ENCODE measurements at places on chromosomes 13 and 19.

DNA sequence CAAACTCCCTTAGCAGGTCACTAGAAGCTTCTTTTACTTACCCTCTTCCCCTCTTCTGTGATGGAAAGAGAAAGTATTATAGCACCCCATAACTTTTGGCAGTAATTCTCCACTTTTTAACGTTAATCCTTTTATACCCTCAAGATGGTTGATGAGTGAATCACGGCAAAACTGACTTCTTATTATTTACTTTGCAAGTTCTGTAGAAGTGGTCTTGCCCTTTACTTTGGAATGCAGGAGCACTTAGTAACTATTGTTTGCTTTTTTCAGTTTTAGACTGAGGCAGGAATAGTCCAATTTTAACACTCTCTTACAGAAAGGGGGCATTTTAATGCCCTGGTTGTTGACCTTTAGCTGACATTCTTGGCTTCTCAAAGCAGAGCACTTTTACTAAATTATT, 260.1 kb downstream of the LMO7 start:
- DNase-seq: no peak

GRCh38 chr13:44273991-44274770, 99.4 kb upstream of the SERP2 start:
- DNase-seq: no peak

GRCh38 chr19:6055013-6055795, 55.1 kb downstream of the RFX2 start:
- peak; percentile 1 for DNase-seq

GRCh38 chr19:5263615-5264014, 77.0 kb downstream of the PTPRS start:
- no peak for DNase-seq

- no peak for DNase-seq
Observed at GRCh38 chr19:3403489-3404323, 37.3 kb downstream of the NFIC start.

DNA sequence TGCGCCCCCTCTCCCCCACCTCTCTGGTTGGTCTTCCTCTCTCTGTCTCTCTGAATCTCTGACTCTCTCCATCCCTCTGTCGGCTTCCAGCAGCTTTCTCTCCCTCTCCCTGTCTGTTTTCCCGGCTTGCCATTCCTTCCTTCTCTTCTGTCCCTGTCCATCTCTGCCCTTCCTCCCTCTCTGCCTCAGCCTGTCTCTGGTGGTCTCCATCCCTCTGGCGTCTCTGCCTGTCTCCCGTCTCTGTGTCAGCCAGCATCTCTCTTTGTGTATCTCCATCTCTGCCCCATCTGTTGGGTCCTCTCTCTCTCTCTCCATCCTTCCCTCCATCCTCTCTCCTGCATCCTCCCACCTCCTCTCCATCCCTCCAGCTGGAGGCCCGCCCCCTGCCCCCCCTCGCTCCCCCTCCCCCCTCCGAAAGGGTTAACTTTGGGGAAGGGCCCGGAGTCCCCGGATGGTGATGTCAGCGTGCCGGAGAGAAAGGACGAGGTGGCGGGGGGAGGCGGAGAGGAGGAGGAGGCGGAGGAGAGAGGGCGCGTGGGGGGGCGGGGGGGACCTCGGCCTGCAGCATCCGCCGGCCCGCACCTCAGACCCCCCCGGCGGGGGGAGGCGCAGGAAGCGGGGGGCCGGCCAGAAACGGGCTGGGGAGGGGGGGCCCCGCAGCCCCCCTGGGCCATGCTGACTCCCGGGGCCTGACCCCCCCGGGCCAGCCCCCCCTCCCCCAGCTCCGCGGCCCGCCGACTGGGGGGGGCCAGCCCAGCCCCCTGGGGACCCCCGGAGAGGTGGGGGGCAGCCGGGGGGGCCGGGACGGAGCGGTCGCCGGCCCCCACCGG, at the start of gene BRSK1:
Gene BRSK1 (plus strand): TSS at position 450 of the 830 bp plus-strand sequence. CDS start 446 bp downstream, outside the sequence.
- DNase-seq: peak; percentile 63

GRCh38 chr19:46404753-46405468, 8.5 kb downstream of the CCDC8 start:
- no peak for DNase-seq

GRCh38 chr13:33543631-33544265, 258.2 kb upstream of the STARD13 start:
- no peak for DNase-seq

- no peak for DNase-seq
Observed at GRCh38 chr13:106918557-106918860, 350.6 kb upstream of the ARGLU1 start.

DNA sequence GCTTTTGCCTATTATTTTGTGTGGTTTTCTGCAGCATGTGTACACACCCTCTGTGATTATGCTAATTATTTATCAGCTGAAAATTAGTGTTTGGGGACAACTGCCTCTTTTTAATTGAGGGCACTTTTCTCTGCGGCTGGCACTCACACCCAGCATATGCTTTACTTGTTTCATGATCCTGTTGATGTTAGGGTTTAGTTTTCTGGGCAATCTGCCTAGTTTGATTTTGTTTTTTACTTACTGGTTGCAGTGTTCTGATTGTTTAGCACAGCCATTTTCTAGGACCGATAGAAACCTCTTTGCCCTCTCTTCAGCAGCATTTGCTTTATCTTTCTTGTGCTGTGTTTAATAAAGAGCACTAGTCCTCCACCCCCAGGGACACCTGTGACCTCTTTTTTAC, 161.6 kb downstream of the PAN3 start:
- DNase-seq: no peak

DNA sequence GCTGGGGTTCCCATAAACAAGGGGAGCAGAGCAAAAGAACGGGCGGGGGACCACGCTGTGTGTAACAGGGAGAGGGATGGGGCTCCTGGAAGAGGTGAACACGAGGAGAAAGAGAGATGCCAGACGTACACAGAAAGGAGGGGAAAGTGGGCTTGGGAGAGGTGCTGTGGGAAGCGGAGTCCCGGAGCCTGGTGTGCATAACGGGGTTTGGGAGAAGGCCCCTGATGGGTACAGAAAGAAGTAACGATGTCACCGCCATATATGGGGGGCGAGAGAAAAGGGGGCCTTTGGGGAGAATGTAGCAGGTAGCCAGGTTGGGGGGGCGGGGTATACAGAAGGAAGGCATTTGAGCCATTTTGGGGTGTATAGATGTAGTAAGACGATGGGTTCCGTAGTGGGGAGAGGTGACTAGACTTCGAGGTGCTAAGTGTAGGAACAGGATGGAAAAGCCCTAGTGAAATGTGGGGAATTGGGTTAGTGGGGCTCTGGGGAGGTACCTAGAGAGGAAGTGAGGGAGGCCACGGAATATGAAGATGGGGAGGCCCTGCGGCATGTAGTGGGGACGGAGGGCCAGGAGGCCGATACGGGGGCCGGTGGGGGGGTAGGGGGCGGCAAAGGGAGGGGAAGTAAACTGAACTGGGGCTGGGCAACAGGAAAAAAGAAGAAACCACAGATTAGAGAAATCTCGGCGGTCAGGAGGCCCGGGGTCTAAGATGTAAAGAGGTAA, 787 bp downstream of the ZNF580 start:
- DNase-seq: no peak

GRCh38 chr19:30423481-30423880, 51.3 kb downstream of the ZNF536 start:
- DNase-seq: no peak

DNA sequence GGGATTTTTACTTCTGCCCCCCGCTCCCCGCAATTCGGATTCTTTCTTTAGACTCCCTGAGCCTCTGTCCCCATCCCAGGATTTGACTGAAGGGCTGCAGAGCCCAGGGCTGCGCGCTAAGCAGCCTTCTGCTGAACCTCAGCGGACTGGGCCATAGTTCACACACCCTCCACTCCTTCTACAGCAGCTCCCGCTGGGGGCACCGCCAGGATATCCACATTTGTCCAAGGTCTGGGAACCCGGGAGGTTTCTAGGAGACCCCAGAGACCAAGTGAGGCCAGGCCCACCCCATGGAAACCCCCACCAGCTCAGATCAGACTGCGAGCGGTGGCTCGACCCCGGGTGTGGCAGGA, 463.3 kb downstream of the ITGBL1 start:
- DNase-seq: no peak

DNA sequence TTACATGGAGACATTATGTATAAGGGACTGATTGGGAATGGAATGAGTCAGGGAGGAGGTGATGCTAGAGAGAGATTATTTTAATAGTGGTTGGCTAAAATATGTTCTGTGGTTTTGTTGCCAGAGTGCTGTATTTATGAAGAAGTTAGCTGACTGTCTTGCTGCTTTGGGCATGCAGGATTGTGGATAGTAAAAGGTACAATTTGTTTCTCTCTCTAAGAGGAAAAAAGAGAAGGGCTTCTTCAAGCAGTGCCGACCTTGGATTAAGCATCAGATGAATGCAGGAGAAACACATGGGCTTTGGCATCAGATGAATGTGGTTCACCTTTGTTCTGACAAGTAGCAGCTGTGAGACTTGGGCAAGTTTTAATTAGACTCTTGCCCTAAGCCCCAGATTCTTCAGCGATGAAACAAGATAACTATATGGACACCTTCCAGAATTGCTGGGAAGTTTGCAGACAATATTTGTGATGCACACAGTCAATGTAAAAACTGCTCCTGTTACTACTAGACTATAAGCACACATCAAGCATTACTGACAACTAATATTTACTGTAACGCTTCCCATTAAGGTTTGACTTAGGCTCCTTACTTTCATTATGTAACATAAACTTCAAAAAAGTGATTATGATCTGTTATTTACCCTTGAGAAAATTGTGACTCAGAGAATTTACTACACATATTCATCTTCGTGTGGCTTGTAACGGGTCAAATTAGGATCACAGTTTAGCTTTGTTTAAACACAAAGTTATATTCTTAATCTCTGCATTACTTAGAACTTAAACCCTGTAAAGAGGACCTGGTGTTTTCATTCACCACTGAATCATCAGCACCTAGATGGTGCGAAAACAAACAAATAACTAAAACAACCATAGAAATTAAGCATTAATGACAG, 824.0 kb downstream of the PCDH9 start:
- no peak for DNase-seq

DNA sequence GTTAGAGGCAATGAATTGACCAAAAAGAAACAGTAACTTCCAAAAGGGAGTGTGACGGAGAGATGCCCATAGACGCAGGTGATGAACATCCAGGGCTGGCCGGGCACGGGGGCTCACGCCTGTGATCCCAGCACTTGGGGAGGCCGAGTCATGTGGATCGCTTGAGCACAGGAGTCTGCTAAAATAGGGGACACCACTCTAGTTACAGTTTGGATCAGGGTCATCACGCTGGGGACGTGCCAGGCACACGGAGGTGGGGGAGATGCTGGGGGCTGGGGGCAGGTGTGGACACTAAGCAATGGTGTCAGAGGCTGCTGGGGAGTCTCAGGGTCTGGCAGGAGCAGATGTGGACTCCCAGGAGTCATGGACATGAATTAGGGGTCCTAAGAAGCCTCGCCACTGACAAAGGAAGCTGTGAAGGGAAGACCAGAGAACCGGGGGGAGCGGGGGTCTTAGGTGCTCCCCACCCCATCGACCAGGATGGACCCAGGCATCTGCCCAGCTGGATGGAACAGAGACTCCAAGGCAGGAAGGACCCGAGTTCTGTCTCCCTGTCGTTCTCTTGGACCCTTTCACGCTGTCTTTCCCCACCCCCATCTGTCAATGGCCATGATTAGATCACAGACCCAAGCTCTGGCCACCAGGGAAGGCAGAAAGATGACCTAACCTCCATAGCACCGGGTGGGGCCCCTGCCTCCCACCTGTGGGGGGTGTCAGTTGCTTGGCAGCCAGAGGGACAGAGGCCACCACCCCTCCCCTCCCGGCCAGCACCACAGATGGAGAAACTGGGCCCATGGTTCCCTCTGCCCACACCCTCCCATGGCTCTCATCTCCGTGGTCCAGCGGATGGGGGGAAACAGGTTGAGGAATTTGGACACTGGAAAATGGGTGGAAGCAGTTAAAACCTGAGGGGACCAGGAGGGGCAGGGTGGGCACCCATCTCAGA, 19.6 kb downstream of the CCDC8 start:
- DNase-seq: no peak

- DNase-seq: no peak
Observed at GRCh38 chr13:110224519-110224918, 82.4 kb downstream of the COL4A1 start.

GRCh38 chr19:18723871-18724377, 40.4 kb downstream of the CRTC1 start:
- no peak for DNase-seq

DNA sequence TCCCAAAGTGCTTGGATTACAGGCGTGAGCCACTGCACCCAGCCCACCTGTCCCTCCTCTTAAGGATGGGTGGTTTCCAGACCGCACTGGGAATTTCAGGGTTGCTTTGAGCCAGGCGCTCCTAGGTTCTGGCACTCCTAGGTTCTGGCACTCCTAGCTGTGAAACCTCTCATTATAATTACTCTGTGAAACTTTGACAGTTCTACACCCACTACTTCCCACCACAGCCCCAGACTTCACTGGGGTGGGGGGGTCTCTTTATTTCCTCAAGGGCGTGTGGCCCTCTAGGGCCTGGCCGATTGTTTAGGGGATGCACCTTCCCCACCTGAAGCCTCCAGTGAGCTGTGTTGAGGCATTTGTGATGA, 2.3 kb upstream of the ADAMTS10 start:
- DNase-seq: no peak

- DNase-seq: no peak
Observed at GRCh38 chr19:9250630-9251029, at the start of gene OR7E24. Gene OR7E24, plus strand, starts transcription at chr19:9250930. Its CDS starts 114 bp downstream, at chr19:9251044.

DNA sequence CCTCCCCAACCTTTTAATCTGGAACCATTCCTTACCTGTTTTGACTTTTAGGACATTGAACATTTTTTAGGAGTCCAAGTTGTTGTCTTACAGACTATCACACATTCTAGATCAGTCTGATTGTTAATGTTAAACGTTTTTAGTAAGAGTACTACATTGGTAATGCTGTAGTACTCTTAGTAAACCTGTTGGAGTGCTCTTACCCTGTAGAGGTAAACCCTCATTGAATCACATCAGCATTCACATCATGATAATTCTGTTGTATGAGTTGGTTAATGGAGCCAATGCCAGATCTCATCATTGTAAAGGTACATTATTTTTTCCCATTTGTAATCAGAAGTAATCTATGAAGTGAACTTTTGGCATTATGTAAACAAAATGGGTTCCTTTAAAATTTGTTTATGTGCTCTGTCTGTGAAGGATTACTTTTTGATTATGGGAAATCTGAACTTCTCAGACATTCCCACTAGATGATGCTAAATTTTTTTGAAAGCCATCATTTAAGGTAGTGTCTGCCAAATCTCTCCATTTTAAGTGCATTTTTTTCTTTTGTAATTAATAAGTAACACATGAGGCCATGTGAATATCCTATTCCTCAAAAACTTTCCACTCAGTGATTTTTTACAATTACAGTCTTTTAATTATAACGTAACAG, 55.2 kb downstream of the VWA8 start:
- DNase-seq: no peak

- no peak for DNase-seq
Observed at GRCh38 chr13:62126400-62126799, 710.8 kb upstream of the PCDH20 start.

DNA sequence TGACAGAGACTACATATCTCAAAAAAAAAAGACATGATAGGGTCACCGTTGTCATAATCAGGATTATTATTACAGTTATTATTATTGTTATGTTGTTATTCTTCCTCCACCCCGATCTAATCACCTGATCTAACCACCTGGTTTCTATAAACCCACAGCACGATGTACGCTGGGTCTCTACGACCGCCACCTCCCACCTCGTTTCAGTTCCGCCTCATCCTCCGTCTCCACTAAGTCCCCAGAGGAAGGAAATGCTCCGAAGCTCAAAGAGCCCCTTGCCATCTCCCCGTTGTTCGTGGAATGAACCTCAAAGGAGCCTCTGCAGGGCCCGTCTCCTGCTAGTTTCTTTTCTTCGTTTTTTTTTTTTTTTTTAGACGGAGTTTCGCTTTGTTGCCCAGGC, 15.9 kb upstream of the MEIS3 start:
- DNase-seq: no peak

- DNase-seq: no peak
Observed at GRCh38 chr13:40629678-40630384, 36.6 kb downstream of the FOXO1 start.

GRCh38 chr13:81017513-81018152, 676.7 kb upstream of the SPRY2 start:
- DNase-seq: no peak

All from mesothelial cell of epicardium (in vitro differentiated cells).